Suprapubic skin (tissue), 4 donors: ENCODE measurements at places on chromosomes 2 and 18. TPM values are rescaled to one million over a fixed set of nuclear protein-coding genes. Genes with fewer than 3 reads are reported as not detected.

- no peak for DNase-seq
Measured at GRCh38 chr18:26821181-26821580, 44.3 kb downstream of the AQP4 start.

- no peak for DNase-seq
Measured at GRCh38 chr2:209772290-209772685, 656 bp downstream of the UNC80 start.

The AFF3 gene
- total RNA-seq: 5.0 TPM

The CYP26B1 gene
- 83.3 TPM for total RNA-seq

The ELAC1 gene
- total RNA-seq: 6.0 TPM

DNA sequence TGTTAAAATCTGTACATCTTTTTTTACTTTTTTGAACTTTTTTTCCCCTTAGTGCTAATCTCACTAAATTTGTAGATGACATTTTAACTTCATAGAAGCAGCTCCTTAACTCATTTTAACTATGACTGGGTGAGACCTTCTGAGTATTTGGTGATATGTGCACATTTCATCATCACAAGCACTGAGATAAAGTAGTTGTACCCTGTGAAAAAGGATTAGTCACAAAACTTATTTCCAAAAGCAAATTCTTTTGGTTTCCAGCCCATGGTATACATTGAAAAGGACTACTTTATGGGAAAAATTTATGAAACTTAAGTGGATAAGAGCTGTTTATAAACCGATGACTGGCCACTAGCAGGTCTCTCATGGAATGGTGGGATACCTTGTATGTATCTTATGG, 581.5 kb downstream of the PLCL1 start:
- DNase-seq: no peak

The C2orf72 gene
- 2.6 TPM for total RNA-seq
